ENCODE measurements at places on chromosomes 12 and 14. TPM values are rescaled to one million over a fixed set of nuclear protein-coding genes. Genes with fewer than 3 reads are reported as not detected.

DNA sequence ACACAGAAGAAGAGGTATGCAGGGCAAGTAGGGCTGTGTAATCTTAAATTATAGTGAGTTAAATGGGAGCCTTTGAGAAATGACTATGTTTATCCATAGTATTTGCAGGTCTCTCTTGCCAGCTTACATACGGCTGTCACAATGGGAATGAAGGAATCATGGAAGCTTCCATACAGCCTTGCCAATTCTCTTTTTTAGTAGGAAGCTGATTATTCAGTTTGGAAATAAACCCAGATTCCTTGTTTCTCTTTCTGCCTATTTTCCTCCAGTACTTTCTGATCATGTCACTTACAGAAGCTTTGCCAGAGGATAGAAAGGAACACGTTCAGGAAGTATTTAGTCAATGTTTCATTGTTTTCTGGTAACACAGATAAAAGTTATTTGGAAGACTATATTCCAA lies 217.4 kb upstream of the DIO2 start:
- DNase-seq = no peak

Gene C12orf56
- total RNA-seq = not detected

DNA sequence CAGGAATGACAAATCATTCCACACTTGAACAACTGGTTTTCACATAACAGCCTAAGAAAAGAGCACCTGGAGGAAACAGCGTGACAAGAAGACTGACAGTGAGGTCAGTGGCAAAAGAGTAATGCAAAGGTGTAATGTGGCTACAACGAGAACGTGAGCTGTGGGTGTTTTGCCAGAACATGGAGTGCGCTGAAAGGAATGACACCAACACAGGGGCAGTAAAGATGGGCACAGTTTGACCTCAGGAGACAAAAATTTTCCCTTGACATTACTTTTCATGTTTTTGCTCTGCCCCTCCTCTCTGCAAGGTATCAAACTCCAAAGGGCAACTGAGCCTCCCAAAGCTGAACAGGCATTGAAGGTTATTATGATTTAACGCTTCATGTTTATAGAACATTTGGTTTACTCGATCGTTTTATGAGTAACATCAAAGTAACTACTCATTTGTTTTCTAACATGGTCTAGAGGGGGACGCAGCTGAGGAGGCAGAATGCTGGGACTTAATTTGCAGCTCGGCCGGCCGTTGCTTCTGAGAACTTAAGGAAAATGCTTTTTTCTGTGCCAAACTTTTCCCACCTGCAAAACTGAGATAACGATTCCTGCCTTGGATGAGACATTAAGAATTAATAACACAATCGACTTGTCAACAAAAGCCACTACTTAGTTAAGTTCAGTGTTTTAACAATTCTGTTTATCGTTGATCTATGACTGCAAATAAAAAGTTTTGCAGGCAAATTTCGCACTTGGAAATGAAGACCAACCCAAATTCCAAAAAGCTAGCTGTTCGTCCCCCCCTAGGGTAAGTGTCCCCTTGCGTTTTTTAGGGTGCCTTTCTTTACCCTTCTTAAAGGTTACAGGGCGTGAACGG lies 954 bp downstream of the HAUS4 start:
- no peak for DNase-seq

Gene SART3
- total RNA-seq = 25.9 TPM

Gene SMCO2
- total RNA-seq = 0.88 TPM

Gene ST8SIA1
- 1.0 TPM for total RNA-seq

DNA sequence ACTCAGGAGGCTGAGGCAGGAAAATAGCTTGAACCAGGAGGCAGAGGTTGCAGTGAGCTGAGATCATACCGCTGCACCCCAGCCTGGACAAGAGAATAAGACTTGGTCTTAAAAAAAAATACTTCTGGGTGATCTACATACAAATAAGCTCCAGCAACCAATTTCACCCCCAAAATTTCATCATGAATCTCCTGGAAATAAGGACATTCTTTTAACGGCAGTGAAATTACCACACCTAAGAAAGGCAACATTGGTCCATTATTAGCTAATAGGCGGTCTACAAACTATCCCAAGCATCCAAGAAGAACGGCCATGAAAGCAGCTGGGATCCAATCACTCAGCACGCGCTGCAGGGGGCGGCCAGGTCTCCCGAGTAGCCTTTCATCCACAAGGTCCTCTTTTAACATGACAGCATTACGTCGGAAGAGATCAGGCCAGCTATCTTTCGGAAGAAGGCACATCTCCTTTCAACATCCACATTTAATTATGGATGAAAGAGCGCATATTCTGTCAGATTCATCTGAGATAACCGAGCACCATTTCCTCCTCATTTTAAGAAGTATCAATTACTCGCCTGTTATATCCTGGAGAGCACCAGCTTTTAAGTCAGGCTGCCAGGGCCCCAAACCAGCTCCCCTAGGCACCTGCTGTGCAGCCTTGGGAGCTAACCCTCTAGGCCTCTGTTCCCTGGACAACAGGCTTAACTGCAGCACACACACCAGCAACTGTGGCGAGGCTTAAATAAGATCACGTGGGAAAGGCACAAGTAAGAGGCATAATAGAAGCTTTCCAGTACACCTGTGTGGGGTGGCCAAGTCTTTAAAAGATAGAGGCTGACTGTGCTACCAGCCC lies 4.2 kb downstream of the SLC15A4 start:
- no peak for DNase-seq

DNA sequence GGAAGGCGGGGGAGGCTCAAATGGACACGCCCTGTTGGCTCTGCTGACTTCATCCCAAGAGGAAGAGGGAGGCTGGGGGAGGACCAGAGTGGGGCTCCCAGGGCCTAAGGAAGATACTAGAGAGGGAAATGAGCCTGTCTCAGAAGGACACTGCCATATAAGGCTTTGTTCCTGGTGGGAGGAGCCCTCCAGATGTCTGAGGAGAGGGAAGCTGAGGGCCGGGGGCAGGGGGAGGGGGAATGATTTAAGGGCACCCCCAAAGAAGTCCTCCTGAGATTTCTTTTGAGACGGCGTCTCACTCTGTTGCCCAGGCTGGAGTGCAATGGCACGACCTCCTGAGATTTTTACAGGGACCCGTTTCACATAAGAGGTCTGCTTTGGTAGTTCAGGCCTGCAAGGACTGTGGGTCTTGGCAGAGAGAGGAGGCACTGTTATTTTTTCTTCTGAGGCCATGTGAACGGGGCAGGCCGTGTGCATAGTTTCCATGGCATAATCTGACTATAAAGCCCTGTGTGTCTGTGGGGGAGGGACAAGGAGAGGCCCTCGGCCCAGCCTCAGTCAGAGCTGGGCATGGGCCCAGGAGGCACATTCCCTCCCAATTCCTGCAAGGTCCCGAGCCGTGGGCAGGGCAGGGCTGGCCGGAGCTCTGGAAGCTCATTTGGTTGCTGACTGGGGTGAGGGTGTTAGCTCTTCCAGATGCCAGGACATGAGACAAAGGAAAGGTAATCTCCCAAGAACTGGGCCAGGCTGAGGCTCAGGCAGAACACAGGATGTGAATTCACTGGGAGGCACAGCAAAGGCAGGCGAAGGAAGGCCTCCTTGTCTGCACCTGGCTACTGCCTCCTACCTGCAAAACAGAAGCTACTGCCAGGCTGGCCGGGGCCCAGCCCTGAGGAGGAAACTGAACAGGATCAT lies 22.2 kb upstream of the PLEKHG3 start:
- no peak for DNase-seq

DNA sequence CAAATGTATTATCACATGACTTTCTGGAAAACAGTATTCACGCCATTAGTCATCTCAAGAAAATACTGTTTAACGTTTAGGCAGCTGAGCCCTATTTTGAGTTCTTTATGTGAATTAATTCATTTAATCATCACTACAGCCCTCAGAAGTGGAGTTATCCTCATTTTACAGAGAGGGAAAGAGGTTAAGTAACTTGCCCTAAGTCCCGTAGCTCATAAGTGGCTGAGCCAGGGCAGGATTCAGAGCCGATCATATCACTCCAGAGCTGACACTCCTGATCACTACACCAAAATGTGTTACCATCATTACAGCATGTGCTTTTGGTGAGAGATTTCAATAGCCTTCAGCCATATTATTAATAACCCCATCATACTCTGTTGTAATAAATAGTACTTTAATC lies 210.6 kb downstream of the FBXL14 start:
- no peak for DNase-seq

Gene C14orf180
- not detected for total RNA-seq

Gene EFS
- 0.24 TPM for total RNA-seq

GRCh38 chr12:109999983-110000505 lies 814 bp downstream of the ANKRD13A start:
- no peak for DNase-seq

DNA sequence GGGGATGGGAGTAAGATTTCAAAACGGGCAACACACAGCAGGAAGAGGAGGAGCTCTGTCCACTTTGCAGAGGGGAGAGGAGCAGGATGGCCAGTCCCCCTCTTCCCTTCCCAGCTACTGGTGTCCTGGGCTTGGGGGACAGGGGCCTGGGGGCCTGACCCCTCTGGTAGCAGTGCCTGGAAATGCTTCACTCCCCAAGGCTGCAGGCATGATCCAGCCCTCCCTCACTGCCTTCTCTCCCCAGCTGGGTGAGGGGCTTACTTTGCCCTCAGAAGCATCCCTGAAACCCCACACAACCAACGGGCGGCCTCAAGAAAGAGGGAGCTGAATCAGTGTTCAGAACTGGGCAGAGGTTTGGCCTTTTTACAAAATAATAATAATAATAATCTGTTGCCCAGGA lies 279.5 kb downstream of the DPF3 start:
- DNase-seq = no peak

GRCh38 chr12:43143278-43143677 lies 408.7 kb downstream of the ADAMTS20 start:
- DNase-seq = no peak

DNA sequence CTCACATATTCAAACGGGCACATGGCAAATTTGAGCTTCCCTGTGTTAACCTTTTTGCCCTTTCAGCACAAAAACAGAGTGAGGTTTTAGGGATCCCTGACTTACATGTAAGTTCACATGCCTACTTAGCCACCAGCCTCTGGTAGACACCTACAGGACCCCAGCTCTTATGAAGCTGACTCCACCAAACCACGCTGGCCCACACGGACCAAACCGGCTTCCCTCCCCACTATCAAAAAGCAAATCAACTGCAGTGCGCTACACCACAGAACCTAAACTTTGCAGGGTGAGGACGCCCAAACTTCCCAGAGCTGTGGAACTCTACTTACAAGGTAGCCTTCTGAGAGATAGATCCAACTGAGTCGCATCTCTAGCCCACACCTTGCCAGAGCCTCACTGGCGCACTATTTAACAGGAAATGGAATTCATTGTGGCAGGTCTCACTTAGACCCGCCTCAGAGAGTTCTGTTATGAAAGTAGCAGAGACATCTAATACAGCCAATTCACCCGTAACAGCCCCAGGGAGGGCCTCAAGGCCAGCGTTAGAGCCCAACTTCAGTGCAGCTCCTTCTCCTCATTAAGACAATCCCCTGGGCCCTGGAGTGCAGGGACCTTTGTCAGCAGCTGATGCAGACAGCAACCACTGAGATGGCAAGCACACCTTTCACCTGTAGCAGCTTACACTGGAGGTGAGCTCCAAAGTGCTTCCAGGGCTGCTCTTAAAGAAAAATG lies 49.2 kb downstream of the SH2B3 start:
- DNase-seq = no peak

Gene PLEKHH1
- 1.8 TPM for total RNA-seq

Measured in glomerular endothelial cell (primary cell).